ENCODE measurements at places on chromosomes 1 and 21. TPM values are rescaled to one million over a fixed set of nuclear protein-coding genes. Genes with fewer than 3 reads are reported as not detected.

Gene SLC2A5
- 0.17 TPM for total RNA-seq

Gene GTF2B
- total RNA-seq = 32.3 TPM

Gene FCRL4
- not detected for total RNA-seq

Gene TNFRSF8
- total RNA-seq = 0.09 TPM

Gene SMYD2
- 33.5 TPM for total RNA-seq
